ENCODE measurements at places on chromosomes 11 and 22.
A peak's percentile ranks its signal among the peaks of the same experiment; 100 is the strongest.

- DNase-seq, result no peak
Measured at GRCh38 chr11:71103266-71103665, 149.1 kb downstream of the SHANK2 start.

GRCh38 chr11:20458905-20459632, 71.6 kb downstream of the PRMT3 start:
- no peak for DNase-seq

DNA sequence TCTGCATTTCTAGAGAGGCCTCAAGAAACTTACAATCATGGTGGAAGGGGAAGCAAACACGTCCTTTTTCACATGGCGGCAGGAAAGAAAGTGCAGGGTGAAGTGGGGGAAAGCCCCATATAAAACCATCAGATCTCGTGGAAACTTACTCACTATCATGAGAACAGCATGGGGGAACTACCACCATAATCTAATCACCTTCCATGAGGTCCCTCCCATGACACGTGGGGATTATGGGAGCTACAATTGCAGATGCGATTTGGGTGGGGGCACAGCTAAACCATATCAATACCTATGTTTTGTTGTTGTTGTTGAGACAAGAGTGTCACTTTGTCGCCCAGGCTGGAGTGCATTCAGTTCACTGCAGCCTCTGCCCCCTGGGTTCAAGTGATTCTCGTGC, 29.9 kb downstream of the SFI1 start:
- no peak for DNase-seq

GRCh38 chr11:14275076-14275475, 83.9 kb downstream of the RRAS2 start:
- peak; percentile 21 for DNase-seq

- DNase-seq, result no peak
Measured at GRCh38 chr22:21734540-21735199, 924 bp downstream of the YPEL1 start.

DNA sequence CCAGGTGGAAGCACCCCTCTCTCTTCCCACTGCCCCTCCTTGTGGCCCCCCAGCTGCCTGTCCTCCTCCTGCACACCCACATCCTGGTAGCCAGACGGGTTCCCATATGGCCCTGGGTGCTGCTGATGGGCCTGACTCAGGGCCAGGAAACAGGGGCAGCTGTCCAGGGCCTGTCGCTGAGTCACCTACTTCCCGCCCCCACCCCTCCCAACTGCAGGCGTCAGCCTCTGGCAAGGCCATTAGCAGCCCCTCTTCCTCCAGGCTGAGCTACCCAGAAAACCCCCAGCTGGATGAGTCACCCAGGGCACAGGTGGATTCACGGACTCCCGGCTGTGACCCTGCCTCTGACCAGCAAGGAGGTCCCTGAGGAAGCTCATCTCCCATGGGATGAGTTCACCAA, 6.9 kb upstream of the GAL start:
- DNase-seq, result peak; percentile 81

DNA sequence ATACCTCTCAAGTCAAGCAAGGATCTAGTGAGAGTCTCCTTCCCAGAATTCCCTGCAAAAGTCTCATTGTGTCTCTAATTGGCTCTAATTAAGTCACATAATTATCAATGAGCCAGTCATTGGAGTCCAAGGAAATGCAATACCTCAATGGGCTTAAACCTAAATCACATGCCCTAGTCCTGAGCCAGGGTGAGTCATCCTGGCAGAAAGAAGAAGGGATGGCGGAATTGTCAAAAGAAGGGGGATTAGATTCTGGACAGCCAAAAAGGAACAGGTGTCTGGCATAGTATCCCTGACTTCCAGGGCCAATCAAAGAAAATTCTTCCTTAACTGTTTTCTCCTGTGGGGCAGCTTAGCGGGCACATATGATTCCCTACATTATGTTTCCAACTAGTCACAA, 25.1 kb upstream of the LDLRAD3 start:
- no peak for DNase-seq

DNA sequence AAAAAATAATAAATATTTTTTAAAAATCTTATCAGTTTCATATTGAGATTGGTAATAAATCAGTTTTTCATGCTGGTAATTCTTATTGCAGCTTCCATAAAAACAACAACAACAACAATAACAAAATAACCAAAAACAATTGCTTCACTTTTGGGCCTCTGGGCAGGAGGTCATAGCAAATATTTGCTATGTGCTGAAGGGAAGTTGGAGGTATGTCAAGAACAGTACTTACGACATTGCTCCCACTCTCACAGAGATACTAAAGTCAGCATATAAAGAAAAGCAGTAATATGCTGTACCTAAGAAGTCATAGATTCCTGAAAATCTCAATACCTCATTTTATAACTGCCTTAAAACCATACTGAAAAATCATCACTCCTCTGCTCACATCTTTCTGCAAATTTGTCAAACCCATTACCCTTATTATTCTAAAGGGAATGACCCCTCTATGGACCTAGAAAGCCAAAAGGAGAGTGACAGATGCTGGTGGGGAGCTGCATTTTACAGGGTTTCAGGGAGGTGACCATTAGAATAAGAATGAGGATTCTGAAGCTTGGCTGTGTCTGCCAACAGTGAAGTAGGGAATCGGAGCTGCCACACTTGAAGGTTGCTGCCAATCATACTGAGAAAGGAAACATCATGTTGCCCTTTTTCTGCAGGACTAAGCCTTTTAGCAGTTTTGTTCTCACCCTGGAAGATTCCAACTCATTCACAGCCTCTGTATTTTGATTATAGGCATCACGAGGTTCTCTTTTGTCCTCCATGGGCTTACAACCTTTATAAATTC, 742.9 kb downstream of the LRRC4C start:
- DNase-seq, result no peak

DNA sequence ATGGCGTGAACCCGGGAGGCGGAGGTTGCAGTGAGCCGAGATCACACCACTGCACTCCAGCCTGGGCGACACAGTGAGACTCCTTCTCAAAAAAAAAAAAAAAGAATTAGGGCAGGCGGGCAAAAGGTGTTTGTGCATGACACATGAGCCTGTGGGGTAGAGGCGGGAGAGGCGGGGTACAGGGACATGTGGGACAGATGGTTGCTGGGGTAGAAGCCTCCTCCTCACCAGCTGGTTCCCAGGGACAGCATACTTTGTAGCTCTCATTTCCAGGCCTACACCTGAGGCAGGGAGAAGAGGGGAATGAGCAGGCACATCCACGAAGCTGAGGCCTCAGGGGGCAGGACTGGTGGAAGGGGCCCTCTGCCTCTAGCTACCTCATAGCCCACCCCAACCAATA, 23.7 kb downstream of the YWHAH start:
- no peak for DNase-seq

GRCh38 chr22:46803031-46803880, 40.8 kb downstream of the TBC1D22A start:
- peak; percentile 17 for DNase-seq

DNA sequence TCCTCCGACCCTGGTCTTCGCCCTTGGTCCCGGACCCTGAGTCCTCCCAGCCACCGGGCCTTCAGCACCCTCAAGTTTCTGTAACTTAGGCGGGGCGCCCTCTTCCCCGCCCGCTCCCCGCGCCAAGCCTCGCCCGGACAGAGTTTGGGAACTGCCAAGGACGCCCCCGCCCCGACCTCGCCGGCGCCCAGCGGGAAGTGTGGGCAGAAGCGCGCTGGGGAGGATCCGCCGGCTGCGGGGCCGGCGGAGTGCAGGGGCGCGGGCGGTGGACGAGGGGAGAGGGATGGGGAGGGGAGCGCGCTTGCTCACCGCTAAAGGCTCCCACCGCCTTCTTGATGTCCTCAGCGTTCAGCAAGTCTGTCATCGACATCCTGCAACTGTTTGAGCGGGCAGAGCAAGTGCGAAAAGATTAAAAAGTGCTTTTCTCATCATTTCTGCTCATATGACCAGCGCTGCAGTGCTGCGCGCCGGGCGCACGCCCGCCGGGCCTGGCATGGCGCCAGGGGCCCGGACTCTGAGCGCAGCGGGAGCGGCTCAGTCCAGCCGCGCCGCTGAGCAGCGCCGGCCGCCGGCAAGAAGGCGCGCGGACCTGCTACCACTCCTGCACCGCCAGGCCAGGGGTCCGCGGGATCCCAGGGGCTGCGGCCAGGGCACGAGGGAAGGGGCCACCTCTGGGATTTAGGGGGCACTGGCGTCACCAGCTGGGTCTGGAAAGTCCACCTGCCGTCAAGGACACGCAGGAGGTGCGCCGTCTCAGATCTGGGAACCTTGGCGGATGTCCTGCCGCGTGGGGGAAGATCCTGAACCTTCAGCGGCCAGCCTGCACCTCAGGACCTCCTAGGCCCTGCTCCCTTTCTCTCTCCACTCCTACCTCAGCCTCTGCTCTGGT, at the start of gene PVALB:
TSS of gene PVALB (minus strand) at position 400 of the 889 bp plus-strand sequence. CDS start at position 370, 30 bp downstream.
- peak; percentile 24 for DNase-seq

DNA sequence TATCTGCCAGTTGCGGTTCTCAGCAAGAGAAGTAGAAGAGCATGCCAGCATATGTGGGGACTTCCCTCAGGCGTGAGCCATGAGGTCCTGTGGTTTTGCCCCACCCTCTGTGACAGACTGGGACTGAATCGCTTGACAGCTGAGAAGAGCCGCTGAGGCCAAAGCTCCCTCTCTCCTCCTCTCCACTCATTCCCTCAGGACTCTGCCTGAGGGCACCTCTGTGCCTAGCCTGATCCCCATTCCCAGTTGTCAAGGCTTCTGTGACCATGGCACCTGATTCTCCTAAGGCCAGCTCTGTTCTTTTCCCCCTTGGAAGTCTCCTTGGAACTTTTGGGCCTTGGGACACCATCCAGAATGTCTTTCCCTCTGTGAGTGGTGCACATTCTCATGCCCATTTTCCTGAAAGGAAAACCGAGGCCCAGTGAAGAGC, 27.0 kb downstream of the ART5 start:
- DNase-seq, result no peak

- no peak for DNase-seq
Measured at GRCh38 chr22:27150544-27150941, 493.2 kb downstream of the MIAT start.

- no peak for DNase-seq
Measured at GRCh38 chr11:2249189-2249916, 21.0 kb downstream of the ASCL2 start.

DNA sequence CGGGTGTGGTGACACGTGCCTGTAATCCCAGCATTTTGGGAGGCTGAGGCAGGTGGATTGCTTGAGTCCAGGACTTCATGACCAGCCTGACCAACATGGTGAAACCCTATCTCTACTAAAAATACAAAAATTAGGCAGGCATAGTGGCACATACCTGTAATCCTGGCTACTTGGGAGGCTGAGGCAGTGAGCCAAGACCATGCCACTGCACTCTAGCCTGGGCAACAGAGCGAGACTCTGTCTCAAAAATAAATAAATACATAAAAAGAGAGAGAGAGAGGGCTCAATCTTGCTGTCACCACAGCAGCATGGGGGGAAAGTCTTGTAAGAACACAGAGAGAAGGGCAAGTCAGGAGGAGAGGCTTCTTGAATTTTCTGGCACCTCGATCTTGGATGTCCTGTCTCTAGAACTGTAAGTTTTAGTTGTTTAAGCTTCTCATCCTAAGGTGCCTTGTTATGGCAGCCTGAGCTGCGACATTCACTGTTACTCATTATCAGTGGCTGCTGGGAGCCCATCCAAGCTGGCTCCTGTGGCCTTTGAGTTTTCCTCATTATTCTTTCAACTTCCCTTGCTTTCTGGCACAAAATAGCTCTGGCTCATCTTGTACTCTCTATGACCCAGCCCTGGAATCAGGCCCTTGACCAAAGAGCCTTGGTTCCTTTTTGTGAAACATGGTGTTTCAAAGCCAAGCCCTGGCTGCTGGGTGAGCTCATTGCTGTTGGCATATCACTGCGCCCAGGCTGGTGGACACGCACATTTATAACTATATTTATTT, 8.0 kb upstream of the PSMC3 start:
- DNase-seq, result no peak

GRCh38 chr22:32922186-32922585, 120.7 kb downstream of the TIMP3 start:
- no peak for DNase-seq

GRCh38 chr11:122036018-122036417, 80.0 kb downstream of the BLID start:
- no peak for DNase-seq

- DNase-seq, result no peak
Measured at GRCh38 chr11:121483805-121484480, 31.2 kb upstream of the SORL1-AS1 start.

DNA sequence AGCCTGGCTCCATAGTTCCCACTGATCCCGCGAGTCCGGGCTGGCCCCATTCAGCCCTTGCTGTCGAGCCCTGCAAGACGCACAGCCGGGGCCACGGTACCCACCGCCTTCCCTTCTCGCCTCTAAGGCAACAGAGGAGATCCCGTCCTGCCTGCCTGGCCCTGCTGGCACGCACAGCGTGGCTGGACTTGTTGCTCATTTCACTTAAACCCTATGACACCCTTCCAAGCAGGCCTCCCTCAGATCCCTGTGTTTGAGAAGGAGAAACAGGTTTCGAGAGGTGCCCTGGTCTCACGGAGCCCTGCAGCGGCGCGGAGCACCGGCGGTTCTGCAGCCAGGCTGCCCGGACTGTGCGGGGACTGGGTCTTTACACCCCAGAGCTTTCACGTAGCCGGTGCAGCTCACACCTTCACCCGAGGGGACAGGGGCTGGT, 1048.4 kb downstream of the BRD1 start:
- DNase-seq, result no peak

DNA sequence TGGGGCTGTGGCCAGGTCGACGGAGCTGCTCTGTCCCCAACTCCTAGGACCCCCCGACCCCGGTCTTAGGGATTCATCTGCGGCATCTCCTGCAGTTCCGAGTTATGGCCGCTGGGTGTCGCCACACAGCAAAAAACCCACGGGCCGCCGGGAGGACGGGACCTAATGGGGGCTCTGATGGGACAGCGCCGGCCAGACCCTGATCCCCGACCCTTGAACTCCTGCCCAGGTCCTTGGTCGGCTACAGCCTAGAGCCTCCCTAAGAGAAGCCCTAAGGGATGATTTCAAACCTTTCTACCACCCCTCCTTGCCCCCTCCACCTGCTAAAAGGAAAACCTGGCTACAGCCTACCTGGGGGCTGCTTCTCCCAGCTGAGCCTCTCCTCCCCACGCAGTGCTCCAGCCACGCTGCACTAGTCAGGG, 30.8 kb upstream of the LRRC10B start:
- DNase-seq, result peak; percentile 35

- peak; percentile 67 for DNase-seq
Measured at GRCh38 chr11:65390996-65391395, 4.6 kb downstream of the FRMD8 start.

DNA sequence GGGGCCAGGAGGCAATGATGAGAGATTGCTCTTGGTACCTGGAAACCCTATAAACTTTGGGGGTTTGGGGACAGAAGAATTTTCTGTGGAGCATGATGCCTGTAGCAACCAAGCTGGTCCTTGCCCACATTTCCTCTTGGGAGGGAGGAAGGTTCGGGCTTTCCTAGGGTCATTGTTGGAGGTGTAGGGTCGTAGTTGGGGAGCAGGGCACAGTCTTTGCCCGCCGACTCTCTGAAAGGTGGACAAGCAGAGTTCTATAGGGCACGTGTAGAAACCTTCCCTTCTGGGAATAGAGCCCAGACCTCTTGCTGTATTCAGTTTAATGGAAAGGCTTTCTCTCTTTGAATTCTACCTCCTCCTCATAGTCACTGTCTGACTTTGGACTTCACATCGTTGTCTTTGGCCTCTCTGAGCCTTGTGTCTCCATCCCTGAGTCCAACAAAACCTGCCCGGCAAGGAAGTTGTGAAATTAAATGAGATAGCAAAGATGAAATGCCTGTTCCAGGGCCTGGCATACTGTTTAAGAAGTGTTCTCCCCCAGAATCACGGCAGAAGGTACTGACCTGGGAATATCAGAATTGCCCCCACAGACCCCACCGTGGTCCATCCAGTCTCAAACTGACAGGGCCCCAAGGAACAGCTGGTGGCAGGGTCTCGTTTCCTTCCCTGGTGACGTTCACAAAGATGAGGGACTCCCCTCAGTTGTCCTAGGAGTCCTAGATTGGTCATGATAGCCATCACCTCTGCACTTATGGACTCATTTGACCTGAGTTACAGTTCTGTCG, 1.6 kb downstream of the PRDM11 start:
- DNase-seq, result no peak

Measured in mesenchymal stem cell (in vitro differentiated cells and primary cell).